Activated CD8-positive, alpha-beta memory T cell treated with anti-CD3 and anti-CD28 coated beads for 1 hour (primary cell): ENCODE measurements at places on chromosomes 13 and 19.

DNA sequence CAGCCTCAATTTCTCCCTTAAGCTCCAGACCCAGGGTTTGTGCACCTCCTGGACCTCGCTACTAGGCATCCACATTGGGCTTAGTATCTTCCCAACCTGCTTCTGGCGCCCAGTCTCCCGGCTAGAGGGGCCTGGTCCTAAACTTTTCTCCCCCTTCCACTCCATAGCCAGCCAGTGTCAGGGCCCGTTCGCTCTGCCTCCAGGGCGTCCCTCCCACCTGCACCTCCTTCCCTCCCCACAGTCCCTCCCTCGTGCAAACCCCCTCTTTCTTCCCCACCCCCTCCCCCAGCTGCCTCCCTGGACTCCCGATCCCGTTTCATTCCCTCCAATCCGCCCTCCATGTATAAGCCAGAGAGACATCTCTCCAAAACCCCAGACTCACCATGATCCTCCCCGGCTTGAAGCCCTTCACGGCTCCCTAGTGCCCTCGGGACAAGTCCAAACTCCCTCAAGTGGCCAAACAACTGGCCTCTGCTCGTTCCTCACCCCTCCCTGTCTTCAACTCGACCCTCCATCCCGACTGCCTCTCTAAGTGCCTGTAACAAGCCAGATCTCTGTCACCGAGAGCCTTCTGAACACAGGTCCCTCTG lies 997 bp upstream of the SAMD4B start:
- no peak for DNase-seq

DNA sequence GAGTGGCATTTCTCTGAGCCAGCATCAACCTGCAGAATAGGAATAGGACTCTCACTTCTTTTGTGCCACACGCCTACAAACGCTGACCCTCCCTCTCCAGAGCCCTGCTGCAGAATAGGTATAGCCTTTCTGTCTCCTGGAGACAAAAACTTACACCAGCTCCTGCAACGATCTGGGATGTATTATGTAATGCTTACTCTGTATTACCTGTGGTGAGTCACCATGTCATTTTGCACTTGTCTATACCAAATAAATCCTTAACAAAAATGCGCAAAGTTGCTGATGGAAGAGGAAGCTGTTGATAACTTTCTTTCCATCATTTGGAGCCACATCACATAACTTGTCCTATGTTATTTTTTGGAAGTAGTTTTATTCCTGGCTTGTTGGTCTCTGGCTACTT lies 155.8 kb upstream of the FNDC3A start:
- no peak for DNase-seq

- DNase-seq = no peak
Measured at GRCh38 chr19:49520705-49521319, 7.0 kb upstream of the RCN3 start.

DNA sequence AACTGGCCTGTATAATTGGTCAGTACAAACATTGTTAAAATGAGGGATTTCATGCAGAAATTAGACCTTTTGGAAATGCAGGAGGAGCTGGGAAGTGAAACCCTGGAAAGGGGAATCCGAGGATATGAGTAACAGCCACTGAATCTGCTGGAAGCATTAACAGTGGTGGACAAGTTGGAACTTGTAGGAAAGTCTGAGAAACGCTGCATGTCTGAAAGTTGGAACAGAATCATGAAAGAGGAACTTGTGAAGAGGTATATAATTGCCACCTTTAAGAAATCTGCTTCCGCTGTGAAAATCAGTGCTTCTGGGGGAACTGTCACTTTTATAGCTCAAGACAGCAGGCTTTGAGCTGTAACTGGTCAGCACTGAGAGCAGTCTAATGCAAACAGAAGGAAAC lies 716.5 kb upstream of the PRR20A start:
- DNase-seq = no peak

- no peak for DNase-seq
Measured at GRCh38 chr13:114071991-114072390, 60.4 kb downstream of the RASA3 start.

GRCh38 chr19:31387717-31388301 lies 38.6 kb upstream of the TSHZ3 start:
- no peak for DNase-seq

DNA sequence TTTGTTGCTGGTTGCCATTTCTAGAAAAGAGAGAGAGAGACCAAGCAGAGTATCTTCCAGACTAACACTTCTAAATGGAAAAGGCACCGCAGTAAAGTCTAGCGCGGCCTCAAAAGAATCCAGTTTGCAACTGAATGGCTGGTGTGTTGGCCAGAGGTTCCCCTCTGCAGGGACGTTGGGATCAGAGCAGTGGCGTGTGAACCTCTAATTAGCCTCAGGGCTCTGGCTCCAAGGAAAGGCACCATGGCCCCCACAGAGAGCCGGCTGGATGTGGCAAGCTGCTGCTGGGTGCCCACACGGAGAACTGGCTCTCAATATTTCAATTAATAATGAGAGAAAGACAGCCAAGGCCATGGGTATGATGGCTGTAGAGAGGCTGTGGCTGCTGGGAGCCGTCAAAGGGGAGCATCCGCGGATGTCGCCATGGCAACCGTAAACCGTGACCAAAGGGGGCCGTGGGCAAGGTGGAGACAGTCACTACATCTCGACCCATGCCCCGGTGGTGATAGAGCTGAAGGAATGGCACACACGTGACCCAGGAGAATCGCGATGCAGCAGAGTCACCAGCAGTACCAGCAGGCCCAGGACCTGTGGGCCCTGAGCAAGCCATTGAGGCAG lies 9.5 kb downstream of the VSTM2B start:
- DNase-seq = no peak

- no peak for DNase-seq
Measured at GRCh38 chr19:47187797-47188196, 43.2 kb downstream of the BBC3 start.

DNA sequence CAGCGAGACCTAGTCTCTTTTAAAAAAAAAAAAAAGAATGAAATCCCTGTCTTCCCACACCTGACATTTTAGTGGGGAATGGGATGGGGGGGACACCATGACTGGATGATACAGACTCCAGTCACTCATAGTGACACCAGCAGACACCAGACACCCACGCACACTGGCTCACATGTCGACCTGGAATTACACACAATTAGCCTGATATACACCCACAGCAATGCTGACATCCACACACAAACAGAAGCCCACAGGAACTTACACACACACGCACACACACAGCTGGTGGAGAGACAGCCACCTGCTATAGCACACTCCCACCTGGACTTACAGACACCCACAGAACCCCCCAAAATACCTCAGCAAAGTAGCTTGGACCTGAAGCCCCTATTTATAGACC lies 8.3 kb upstream of the NANOS3 start:
- no peak for DNase-seq

GRCh38 chr19:22945560-22945959 lies 57.4 kb downstream of the ZNF728 start:
- no peak for DNase-seq

GRCh38 chr13:50991579-50992521 lies 82.3 kb downstream of the RNASEH2B start:
- no peak for DNase-seq

DNA sequence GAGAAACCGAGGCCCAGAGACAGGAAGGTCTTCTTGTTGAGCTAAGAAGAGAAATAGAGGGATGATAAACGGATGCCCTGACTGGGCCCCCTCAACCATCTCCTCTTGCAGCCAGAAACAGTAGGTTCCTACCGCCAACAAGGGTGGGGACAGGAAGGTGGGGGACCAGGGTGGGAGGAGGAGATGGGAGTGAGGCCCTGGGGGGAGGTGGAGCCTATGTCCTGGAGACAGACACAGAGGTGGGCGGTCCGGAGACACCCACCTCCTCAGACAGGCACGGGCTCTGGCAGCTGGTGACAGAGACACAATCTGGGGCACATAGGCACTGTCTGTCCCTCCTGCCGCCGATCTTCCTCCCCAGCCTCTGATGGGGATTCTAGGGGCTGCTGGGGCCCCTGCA lies 16.9 kb downstream of the GADD45B start:
- DNase-seq = no peak

DNA sequence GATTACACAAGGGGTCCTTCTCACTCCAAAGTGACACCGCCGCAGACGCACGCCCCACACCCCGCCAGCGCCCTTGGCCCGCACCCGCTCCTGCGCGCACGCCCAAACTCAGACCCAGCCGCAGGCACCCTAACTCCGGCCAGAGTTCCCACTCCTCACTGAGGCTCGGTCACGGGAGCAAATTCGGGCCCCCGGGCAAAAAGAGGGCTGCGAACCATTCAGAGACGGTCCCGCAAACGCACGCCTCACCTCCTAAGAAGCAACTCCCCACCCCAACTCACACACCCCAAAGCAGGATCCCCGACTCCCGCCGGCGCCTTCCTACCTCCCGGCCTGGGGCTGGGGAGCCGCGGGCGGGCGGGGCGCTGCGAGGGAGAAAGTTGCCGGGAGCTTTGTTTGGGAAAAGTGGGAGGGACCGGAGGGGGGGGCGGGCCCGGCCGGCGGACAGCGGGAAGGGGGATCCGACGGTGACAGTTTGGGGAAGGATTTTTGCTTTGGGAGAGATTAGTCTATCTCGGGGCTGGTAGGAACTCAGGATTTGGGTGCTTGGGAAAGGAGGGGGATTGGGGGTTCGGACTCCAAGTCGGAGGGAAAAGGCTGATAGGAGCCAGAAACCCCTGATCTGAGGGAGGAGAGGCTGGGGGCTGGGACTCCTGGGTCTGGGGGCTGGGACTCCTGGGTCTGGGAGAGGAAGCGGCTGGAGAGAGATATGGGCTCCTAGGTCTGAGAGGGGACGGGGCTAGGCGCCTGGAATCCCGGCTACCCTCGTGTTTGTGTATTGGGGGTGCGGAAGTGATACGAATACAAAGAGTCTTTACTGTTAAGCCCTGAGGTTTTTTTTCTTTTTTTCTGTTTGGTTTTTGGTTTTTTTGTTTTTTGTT lies at the start of gene TEAD2:
Gene TEAD2, minus strand, starts transcription at position 369 of the 881 bp plus-strand sequence. CDS start 2,341 bp downstream, outside the sequence.
- no peak for DNase-seq

DNA sequence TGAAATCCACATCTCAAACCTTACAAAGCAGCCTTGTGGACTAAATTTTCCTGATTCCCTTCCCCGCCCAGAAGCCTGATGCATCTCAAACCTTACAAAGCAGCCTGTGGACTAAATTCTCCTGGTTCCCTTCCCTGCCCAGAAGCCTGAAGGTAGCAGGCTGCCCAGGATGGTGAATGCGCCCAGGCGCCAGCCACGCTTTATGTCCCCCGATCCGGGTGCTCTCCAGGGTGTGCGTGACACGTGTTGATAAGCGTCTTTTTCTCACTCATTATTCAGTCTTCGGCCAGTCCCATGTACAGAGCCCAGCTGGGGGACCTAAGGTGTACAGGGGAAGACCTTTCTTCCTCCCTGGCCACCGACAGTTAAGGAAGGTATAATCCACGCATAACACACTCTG lies 31.8 kb downstream of the LAMP1 start:
- no peak for DNase-seq

GRCh38 chr13:71727662-71728061 lies 139.3 kb downstream of the DACH1 start:
- DNase-seq = no peak

DNA sequence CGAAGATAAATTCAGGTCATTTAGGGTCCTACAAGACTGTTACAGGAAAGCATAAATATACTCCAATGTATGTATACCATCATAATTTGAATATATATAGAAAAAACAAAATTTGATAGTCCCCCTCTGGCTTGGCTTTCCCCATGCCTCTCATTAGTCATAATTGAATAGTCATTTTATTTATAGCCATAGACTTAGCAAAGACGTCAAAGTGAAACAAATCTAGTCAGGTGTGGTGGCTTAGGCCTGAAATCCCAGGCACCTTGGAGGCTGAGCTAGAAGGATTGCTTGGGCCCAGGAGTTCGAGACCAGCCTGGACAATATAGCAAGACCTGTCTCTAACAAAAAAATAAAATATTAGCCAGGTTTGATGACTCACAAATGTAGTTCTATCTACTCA lies 141.1 kb downstream of the TNFRSF19 start:
- no peak for DNase-seq

DNA sequence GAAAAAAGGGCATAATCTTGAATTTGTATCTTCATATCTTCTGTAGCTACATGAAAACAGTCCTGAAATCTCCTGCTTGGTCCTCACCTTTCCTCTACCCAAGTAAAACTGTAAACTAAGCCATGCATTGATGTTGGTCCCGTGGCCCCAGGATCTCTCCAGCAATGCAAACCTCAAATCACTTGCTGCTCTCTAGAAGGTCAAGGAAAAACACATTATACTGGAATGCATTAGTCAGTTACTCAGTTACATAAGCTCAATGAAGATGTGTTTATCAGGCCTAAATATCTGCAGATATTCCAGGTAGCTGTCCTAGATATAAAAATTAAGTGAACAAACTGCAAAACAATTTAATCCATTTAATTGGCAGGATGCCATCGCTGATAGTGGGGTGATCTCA lies 261.8 kb downstream of the ABCC4 start:
- no peak for DNase-seq

- DNase-seq = no peak
Measured at GRCh38 chr19:4537953-4538600, 1.8 kb downstream of the LRG1 start.

GRCh38 chr13:75855216-75855615 lies 219.1 kb downstream of the LMO7 start:
- DNase-seq = no peak

- DNase-seq = no peak
Measured at GRCh38 chr13:50676602-50677001, 166.9 kb downstream of the DLEU7 start.

DNA sequence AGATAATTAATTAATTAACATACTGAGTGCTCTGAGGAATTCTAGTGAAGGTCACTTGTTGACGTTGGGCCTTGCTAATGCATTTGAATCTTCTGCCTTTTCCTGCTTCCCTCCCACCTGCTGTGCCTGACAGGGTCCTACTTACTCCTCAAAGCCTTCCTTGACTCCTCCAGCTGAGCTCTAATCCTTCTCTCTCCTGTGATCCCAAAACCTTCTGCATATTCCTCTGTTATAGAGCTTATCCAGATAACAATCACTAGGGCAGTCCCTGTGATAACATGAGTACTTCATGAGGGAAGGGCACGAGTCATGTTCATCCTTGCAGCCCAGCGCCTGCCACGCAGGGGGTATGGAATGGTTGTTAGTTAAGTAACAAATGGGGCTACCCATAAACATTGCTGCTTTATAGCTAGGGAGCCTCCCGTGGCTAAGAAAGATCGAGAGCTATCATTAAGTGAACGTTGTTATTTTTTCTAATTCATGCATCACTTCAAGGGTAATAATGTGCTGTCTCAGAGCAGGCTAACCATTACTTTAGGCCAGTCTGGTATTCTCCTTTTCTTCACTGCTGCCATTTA lies 19.1 kb upstream of the SPATA13 start:
- DNase-seq = no peak

- DNase-seq = no peak
Measured at GRCh38 chr13:50412046-50412617, 396.9 kb downstream of the KCNRG start.

GRCh38 chr13:21960108-21960507 lies 289.2 kb downstream of the FGF9 start:
- DNase-seq = no peak
